ENCODE measurements at places on chromosomes 4 and X. TPM values are rescaled to one million over a fixed set of nuclear protein-coding genes. Genes with fewer than 3 reads are reported as not detected.
A peak's percentile ranks its signal among the peaks of the same experiment; 100 is the strongest.

DNA sequence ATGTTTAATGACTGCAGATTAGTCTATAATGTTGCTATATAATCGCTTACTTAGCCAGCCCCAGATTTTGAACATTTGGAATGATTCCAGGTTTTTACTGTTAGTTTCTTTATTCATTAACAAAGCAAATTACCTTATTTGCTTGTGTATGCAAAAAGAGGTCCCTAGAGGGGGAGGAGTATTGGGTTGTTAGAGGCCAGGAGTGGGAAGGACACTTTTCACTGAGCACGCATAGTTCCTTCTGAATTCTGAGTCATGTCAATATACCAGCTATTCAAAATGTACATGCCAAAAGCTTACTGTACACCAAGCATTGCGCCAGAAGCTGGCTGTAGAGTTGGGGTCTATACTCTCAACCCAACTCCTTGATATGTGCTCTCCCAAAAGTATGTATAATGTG is 5.1 kb upstream of the DGAT2L6 start:
- DNase-seq: no peak

HMGN5 gene
- 3.8 TPM for total RNA-seq

- DNase-seq: no peak
These were observed 5.9 kb downstream of the ARHGEF38 start for GRCh38 chr4:105558277-105558676.

DNA sequence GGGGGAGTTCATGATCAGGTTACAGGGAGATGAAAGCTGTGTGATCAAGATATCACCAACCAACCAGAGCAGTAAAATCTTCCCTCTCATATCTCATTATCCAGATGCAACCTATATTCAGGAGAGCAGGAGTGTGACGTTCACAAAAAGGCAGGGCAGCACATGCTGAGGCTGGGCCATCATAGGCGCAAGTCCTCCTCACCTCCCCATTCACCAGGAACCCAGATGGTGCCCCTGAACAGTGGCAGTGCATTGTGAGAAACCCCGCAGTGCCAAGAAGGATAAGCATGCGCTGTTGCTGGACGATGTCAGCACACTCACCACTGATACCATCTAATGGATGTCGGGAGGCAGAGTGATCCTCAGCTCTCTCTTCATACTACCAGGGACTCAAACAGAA is 170.9 kb downstream of the COL25A1 start:
- DNase-seq: no peak

AMTN gene
- total RNA-seq: not detected

GRCh38 chrX:53082773-53083616 is 828 bp downstream of the TSPYL2 start:
- no peak for DNase-seq

DNA sequence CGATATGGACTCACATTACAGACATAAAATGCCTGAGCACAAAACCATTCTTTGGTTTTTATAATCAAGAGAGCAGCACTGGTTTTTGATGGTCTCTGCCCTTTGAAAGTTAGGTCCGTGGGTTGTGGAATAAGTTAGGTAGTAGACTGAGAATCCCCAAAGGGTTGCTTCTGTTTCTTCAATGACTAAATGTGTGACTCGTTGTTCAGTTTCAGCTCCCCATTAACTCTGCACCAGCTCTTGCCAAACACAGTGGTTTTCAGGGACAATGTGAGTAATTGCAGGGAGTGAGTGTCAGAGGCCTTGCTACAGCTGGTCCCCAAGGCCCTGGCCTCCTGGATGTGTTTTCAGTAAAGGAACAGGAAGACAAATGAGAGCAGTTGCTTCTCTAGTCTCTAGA is 24.8 kb downstream of the SMIM20 start:
- peak; percentile 56 for DNase-seq

GRCh38 chrX:46531442-46531841 is 13.8 kb downstream of the ZNF674 start:
- no peak for DNase-seq

CT45A2 gene
- not detected for total RNA-seq

AMBN gene
- total RNA-seq: not detected

GRCh38 chr4:69859140-69859685 is 732 bp downstream of the SULT1E1 start:
- DNase-seq: no peak

TBC1D9 gene
- total RNA-seq: 0.06 TPM

GLRA3 gene
- total RNA-seq: not detected

DIPK2B gene
- total RNA-seq: not detected

DNA sequence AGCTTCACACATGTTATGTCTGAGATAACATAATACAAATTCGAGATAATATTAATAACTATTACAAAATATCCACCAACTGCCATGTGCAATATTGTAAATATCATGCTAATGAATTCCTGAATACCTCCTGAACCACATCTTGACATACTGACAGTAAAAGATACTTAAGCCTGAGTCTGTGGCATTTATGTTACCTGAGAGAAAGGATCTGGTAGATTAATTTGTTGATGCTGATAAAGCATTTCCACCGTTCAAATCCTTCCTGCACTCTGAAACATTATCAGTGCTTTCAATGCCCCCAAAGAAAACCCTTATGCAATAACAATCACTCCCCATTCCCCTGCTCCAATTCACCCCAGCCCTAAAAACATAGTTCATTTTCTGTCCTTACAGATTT is 38.8 kb upstream of the ADGRA3 start:
- DNase-seq: no peak

FRMPD4 gene
- total RNA-seq: not detected

ODAM gene
- not detected for total RNA-seq

TIGD4 gene
- 0.42 TPM for total RNA-seq

GRCh38 chr4:77120886-77121508 is 36.0 kb upstream of the CCNG2 start:
- DNase-seq: no peak

GRCh38 chr4:111399623-111400022 is 745.6 kb upstream of the FAM241A start:
- DNase-seq: no peak

GYG2 gene
- total RNA-seq: not detected

GRCh38 chr4:153520801-153521329 is 54.7 kb downstream of the TMEM131L start:
- no peak for DNase-seq

DNA sequence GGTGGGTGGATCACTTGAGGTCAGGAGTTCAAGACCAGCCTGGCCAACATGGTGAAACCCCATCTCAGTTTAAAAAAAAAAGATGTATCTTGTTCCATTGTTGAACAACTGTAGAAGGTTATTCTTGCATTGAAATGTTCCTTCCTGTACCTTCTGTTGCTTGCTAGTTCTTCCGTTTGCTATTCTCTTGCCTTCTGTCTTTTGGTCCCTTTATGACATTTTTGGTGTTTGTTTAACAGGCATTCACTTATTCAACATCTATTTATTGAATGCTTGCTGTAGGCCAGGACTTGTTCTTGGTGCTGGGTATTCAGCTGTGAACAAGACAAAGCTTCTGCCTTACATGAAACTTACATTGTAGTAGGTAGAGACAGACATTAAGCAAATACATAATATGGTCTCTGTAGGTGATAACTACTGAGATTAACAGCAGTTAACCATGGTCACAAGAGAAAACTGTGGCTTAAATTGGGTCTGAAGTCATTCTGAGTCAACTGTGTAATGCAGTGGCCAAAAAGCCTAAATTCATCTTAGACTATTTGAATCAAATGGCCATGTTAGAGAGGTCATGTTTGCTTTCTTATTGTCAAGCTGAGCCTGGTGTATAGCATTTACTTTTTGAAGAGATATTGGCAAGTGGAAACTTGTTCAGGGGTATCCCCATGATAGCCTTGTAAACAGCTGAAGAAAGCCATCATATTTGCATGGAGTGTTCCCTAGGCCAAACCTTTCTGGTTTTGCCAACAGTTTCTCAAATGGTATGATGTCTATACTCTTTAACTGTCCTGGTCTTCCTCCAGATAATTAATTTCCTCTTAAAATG is 35.6 kb downstream of the GAB1 start:
- DNase-seq: no peak

BBS12 gene
- 0.72 TPM for total RNA-seq

DMP1 gene
- total RNA-seq: not detected

- DNase-seq: no peak
These were observed 44.3 kb downstream of the NYX start for GRCh38 chrX:41491267-41492004.

LINC00632 gene
- 0.02 TPM for total RNA-seq

DNA sequence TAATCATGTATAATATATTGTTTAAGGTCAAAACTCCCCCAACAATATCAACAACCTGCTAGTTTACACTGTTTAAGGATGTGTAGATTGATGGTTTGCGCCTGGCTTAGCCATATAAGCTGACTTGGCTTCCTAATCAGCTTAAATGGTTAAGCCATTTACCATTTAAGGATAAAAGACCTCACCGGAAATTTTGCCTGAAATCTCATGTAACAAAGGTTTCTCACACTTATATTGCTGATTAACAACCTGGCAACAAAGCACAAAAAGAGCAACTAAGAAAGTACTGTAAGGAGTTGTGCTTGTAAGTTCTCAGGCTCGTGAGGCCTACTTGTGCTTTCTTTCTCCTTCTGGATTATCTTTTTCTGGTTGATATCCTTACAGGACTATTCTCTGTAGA is 485.2 kb downstream of the GABRG1 start:
- DNase-seq: no peak

- no peak for DNase-seq
These were observed 133.8 kb upstream of the PRPS2 start for GRCh38 chrX:12657433-12657832.

PNMA3 gene
- total RNA-seq: 1.4 TPM

- no peak for DNase-seq
These were observed 1622.8 kb upstream of the IGFBP7 start for GRCh38 chr4:58732973-58733372.

DNA sequence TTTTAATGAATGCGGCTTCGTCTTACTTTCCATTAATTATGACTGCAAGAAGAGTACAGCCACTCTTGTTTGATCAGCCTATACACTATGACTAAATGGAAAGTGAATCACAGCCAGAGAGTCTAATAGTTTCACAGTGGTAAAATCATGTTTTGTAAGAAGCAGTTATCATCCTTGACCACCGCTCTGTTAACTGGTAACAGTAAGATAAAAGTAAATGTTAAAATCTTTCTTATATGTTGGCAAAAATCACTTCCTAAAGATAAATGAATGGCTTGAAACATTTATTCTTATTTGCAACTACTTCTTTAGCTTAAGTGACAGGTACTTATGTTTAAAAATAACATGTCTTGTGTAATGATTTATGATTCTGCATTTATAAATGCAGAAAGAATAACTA is 13.2 kb downstream of the GALNT7 start:
- DNase-seq: no peak

DNA sequence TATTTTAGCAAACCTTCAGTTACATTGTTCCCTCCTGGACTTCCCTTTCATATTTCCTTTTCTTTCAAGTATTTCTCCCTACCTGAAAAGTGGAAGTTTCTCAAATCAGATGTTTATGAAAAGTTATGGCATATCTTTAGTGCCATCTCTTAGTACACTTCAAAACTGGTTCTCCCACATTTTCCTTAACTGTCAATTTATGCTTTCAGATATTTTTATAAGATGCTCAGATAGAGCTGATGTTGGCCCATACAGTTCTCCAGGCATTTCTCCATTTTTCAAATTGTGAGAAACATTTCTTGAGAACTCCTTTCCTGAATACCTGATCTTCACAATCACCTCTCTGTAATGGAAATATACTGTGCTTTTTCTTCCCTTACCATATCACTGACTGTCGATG is 32.5 kb upstream of the AP1AR start:
- no peak for DNase-seq

DNA sequence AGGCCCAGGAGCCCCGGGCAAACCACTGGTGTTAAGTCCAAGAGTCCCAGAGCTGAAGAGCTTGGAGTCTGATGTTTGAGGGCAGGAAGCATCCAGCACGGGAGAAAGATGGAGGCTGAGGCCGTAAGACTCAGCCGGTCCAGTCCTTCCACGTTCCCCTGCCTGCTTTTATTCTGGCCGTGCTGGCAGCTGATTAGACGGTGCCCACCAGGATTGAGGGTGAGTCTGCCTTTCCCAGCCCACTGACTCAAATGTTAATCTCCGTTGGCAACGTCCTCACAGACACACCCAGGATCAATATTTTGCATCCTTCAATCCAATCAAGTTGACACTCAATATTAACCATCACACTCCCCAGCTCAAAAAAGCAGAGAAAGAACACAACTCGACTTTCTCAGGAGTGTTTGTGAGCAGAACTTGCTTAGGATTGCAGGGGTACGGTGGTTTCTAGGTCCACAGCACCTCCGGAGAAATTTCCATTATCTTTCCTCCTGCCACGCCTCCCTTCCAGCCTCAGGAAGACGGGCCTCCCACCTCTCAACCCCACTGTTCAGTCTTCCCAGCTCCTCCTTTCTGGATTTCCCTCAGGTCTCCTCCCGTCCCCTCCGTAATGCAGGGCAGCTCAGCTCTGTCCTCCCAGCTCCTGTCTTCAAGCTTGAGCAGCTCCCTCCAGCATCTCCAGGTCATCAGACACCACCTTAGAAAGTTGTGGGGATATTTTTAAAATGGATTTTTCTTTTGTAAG is 13.3 kb upstream of the TMEM271 start:
- DNase-seq: no peak

CCKAR gene
- total RNA-seq: not detected

DNA sequence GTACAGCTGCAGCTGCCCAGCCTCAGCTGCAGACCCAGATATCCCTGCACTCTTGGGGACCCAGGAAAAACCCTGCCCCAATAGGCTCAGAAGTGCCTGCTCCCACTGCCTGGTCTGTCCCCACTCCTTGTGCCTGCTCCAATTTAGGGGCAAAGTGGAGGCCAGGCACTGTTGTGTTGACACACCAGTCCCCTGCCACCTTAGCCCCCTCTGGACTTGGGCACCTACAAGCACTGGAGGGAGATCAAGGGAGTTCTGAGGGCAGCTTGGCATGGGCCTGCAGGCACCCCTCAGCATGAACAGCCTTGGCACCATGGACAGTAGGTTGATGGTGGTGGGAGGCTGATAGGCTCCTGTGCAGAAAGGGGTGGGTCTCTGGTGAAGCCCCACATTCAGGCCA is 2020.8 kb upstream of the ADGRL3 start:
- DNase-seq: no peak

GRCh38 chr4:76407440-76408119 is 13.4 kb downstream of the CCDC158 start:
- no peak for DNase-seq

All from activated naive CD8-positive, alpha-beta T cell treated with anti-CD3 and anti-CD28 coated beads for 36 hours (primary cell).